Activated naive CD4-positive, alpha-beta T cell treated with anti-CD3 and anti-CD28 coated beads, Interleukin-2, amount 10 ng/mL, durations not matched to agents 7 days and 5 days (primary cell): ENCODE measurements at places on chromosomes 2 and 18.

DNA sequence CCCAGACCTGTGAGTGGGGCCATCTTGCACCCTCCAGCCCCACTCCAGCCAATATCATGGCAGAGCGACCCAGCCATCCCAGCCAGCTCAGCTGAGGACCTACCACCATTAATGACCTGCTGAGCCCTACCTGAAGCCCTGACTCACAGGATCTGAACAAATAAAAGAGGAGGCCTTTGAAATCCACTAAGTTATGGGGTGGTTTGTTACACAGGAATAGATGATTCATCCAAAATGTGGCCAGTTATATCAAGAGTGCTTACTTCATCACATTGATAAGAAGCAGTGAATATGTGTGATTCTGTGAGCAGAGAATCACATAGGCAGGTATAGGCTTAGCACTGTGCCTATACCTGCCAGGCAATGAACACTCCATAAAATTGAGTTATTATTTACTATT is 34.7 kb upstream of the FAM124B start:
- DNase-seq = no peak

- DNase-seq = no peak
Measured at GRCh38 chr2:47561906-47562305, 158.9 kb downstream of the MSH2 start.

DNA sequence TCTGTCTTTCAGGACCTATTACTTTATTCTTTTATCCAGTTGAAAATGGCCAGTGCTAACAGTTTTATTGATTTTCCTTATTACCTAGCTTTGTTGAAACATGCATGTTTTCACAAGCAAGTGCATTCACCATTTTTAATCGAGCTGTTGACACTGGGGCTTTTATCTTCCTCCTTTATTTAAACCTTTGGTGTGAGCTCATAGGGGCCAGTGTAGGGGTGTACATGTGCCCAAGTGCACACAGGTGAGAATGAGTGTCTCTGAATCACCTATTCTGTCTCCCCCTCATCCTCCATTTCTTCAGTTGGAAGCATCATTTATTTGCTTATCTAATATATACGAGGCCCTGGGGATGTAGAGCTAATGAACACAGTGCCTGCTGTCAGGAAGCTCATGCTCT is 199.1 kb downstream of the PRKCE start:
- DNase-seq = no peak

GRCh38 chr2:43585708-43586107 is 10.1 kb downstream of the THADA start:
- no peak for DNase-seq

GRCh38 chr2:230668939-230669303 is 43.7 kb upstream of the CAB39 start:
- no peak for DNase-seq

- DNase-seq = no peak
Measured at GRCh38 chr2:118986738-118987137, 44.7 kb downstream of the MARCO start.

DNA sequence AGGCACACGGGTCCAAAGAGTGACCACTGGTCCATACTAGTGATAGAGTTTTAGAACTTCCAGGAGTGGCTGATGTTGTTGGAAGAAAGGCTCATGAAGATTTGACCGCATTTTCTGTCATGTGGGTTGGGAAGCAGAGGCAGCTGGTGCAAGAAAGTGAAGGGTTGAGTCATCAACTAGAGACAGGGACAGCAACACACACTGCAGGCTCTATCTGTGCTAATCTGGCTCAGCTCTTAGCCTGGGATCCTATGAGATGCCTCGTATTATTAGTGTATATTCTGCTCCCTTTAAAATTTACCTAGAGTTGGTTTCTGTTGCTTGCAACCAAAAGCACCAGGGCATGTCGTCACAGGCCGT is 2.5 kb upstream of the SH3RF3 start:
- DNase-seq = no peak

GRCh38 chr2:178756843-178757242 is 50.4 kb downstream of the TTN start:
- no peak for DNase-seq

DNA sequence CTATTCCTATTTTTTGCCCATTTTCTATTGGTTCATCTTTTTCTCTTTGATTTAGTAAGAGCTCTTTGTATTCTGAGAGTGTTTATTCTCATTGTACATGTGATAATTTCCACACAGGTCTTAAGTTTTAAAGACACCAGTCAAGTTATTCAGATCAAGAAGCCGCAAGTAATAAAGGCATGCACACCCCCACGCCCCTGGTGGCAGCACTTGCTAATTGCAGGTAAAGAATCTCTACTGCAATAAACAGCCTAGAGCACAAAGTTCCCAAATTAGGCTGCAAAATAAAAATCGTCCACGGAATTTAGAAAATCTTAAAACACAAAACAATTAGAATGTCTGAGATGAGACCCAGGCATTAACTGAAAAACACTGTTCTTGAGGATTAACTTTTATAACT is 45.2 kb downstream of the ST3GAL5 start:
- peak; percentile 44 for DNase-seq

DNA sequence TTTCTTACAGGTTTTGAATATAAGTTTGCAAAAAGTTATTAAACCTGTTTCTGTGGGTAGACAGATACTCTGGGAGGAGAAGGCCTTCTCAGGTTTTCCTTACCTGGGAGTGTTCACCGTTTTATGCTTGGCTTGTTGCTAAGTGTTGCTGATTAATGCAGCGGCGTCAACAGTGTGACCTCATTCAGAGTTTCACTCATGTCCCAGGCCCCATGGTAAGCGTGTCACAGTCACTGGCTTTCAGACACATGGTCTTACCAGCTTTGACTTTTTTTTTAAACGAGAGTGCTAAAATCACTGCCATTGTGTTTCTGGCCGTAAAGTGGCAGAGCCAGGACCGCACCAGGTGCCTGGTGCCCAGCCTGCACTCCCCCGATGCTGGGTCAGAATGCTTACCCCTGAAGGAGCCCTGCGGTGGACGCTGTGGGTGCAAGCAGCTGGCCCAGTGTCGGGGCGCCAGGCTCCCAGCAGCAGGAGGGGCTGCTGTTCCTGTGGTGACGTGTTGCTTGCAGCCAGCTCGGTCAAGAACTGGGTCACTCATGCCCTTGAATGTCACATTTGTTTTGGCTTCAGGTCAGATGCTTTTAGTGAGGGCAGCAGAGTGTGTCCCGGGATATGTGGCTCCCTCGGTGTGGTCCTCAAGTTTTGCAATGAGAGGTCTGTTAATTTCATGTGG is 3.5 kb downstream of the CAPN10 start:
- DNase-seq = no peak

- no peak for DNase-seq
Measured at GRCh38 chr2:237305579-237305978, 108.4 kb downstream of the COL6A3 start.

DNA sequence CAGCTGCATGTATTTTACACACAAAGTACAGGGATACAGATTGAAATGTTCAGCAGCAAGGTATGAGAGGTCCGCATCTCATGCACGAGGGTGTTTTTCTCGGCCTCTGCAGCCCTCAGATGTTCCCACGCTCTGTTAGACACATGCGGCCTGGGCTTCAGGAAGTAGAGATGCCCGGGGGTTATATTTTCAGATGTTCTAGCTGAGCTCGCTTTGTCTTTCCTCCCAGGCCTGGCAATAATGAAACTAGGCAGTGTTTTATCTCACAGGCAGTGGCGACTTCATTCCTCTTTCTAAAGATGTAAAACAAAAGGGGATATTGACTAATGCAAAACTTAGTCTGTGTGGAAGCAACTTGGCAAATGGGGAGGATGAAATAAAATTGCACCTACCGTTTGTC is 190.7 kb downstream of the GBX2 start:
- no peak for DNase-seq

DNA sequence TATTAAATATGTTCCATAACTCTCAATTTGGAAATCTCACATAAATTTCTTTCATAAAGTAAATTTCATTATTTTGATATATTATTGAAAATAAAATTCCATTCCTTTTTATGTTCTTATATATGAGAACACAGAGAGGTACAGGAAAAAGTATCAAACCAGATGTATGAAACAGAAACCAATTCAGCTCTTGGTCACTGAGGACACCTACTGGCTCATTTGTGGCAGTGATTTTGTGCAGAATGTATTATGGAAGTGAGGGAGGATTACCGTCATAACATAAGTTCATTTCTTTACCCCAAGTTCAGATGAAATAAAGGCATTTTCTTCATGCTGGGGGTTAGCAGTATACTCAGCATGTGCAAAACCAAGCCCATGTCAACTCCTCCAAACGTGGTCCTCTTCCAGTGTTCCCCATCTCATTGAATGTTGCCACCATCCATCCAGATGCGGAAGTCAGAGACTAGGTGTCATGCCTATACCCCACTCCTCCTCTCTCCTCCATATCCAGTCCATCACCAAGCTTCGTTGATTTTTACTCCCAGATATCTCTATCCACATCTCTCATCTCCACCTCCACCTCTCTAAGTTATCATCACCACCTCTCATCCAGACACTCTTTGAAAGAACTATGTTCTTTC is 41.7 kb upstream of the MALL start:
- DNase-seq = peak; percentile 48

- DNase-seq = no peak
Measured at GRCh38 chr18:76988031-76988826, 144.4 kb downstream of the MBP start.

DNA sequence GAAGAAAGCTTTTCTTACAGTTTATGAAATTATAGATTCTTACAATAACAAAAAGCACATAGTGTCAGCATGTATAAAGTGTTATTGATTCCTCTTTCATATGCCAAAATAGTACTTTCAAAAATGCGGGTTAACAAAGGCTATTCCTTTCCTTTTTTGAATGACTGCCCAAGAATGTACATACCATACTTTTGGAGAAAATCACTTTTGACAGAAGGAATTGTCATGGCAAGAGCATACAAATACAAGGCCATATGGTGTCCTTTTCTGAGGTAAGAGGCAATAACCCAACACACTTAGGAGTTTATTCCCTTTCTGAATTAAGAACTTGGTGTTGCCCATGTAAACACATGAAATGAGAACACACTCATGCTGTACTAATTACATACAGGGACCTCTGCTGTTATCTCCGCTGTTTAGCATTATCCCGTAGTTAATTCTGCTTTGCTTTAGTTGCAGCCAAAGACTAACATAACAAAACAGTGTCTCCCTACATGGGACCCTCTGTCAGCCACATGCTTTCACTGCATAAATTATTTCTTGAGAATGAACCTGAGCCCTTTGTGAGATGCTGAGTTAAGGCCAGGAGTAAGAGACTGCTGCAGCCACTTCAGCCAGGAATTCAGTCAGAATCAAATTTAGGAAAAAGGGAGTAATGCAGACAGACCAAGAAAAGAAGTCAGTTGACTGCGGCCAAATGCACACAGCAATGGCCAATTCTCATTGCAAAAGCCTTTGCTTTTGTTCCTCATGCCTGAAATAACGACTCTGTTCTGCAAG is 67.0 kb downstream of the CDH2 start:
- DNase-seq = no peak

DNA sequence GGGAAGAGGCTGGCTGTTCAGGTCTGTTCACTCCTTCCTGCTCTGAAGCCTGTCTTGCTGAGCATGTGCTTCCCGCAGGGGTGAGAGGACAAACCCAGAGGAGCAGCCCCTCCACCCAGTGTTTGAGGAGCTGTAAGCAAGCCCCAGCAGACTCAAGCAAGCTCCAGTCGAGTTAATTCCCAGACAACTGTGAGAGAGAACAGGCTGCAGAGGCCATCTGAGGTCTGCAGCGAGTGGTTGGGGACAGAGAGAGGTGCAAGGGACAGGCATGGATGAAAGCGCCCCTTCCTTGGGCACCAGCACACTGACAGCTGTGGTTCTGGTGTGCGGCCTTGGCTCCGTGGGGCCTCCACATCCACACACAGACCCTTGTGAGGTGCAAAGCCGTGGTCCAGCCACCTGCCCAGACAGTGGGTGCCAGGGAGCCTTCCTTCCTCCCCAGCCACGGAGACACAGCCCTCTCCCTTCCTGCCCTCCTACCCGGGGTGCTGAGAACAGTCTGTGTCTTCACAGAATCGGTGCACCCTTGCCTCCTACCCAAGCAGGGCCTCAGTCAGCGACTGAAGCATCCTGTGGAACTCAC is 36.2 kb downstream of the MAL start:
- DNase-seq = peak; percentile 60

DNA sequence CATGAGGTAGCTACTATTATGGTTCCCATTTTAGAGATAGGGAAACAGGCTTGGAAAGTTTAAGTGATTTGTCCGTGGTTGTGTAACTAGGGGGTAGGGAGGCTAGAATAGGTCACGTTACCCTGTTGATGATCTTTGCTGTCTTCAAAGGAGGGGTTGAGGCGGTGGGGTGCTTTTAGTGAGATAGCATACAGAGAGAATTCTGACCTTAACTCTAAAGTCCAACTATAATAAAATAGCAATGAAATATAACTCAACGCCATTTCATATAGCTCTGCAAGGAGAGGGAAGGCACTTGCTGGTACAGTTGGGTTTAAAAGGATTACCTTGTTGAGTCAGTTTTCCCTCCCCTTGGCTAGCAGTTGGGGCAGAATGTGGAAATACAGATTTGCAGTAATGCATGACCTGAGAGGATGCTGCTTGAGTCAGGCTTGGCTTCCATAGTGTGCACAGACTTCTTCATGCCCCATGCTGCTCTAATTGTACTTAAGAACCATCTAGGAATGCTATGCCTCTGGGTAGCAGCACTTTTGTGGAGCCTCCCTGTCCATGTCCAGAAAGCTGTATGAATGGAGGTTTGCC is 143.9 kb downstream of the LTBP1 start:
- no peak for DNase-seq

GRCh38 chr18:68121308-68121707 is 593.6 kb downstream of the TMX3 start:
- no peak for DNase-seq

DNA sequence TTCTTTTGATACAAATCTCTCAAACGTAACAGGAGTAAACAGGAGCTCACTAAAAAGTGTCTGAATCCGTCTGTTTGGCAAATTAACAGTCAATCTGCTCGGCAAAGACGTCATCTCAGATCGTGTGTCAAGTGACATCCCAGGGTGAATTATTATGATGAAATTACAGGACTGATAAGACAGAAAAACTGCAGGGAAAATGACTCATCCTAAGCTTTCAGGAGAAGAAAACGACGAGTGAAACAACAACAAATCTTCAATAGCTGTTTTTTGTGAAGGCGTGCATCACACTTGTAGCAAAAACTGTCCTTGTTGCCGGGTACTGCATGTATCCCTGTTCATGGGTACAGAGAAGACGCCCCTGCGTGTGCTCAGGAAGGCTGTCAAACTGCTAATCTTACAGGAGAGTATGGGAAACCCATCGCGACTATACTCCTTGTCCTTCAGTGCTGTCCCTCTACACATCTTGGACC is 24.9 kb downstream of the EPB41L3 start:
- no peak for DNase-seq
